ENCODE measurements at places on chromosomes 6 and 20. TPM values are rescaled to one million over a fixed set of nuclear protein-coding genes. Genes with fewer than 3 reads are reported as not detected.

ERVFRD-1 gene
- total RNA-seq: not detected

LY6G6D gene
- not detected for total RNA-seq

INSM1 gene
- not detected for total RNA-seq

STX7 gene
- total RNA-seq: 34.7 TPM

CPNE5 gene
- not detected for total RNA-seq

IMPG1 gene
- total RNA-seq: not detected

OR12D1 gene
- not detected for total RNA-seq

BEND3 gene
- 5.5 TPM for total RNA-seq

CCN2 gene
- total RNA-seq: 12.5 TPM

PTPRT gene
- under 0.01 TPM for total RNA-seq

SIRPB1 gene
- 0.48 TPM for total RNA-seq

HLA-DPB1 gene
- total RNA-seq: 1.1 TPM

OR2H1 gene
- not detected for total RNA-seq

LATS1 gene
- total RNA-seq: 7.2 TPM

GFOD1 gene
- 19.8 TPM for total RNA-seq

SSR1 gene
- 53.3 TPM for total RNA-seq

GPR63 gene
- total RNA-seq: 0.72 TPM

WFDC12 gene
- 0.96 TPM for total RNA-seq

CALHM5 gene
- total RNA-seq: under 0.01 TPM

DEFB124 gene
- total RNA-seq: not detected

Data from tracheal epithelial cell (primary cell).